Activated CD8-positive, alpha-beta memory T cell treated with anti-CD3 and anti-CD28 coated beads for 48 hours (primary cell): ENCODE measurements at places on chromosomes 1 and 21.

- DNase-seq: no peak
These were observed 721 bp downstream of the C1orf54 start for GRCh38 chr1:150273311-150273710.

DNA sequence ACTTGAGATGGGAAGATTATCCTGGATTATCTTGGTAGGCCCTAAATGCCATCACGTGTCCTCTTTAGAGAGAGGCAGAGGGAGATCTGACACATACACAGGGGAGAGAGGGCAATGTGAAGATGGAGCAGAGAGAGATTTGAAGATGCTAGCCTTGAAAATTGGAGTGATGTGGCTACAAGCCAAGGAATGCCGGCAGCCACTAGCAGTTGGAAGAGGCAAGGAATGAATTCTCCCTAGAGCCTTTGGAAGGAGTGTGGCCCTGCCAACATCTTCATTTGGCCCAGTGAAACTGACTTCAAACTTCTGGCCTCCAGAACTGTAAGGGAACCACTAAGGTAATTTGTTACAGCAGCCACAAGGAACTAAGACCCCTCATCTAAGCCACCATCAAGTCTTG, 8.9 kb upstream of the CAMTA1 start:
- DNase-seq: no peak

DNA sequence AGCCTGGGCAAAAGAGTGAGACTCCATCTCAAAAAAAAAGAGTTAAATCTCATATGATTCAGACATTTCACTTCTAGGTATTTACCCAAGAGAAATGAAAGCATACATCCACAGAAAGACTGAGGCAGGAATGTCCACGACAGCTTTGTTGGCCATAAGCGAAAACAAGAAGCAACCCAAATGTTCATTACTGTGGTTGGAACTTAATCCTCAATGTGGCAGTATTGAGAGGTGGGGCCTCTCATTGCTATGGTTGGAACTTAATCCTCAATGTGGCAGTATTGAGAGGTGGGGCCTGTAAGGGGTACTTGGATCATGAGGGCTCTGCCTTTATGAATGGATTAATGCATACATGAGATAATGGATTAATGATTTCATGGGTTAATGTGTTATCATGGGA, 15.2 kb downstream of the C21orf58 start:
- no peak for DNase-seq

DNA sequence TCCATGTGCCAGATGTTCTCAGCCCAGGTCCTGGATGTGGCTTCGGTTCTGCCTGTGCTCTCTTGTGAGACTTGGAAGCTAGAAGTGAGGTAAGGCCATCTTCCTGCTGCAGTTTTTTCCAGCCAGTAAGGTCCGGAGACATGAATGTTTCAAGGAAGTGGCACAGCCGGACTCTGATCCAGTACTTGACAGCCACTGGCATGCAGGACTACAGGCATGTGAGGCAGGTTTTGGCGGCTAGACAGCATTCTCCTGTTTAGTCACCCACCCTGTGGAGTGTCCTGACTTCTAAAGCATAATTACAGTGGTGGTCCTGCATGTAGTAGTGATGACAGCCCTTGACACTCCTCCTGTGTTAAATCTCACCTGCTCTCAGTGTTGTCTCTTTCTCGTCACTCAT, 72.3 kb downstream of the TNFSF4 start:
- no peak for DNase-seq

- no peak for DNase-seq
These were observed 128.7 kb downstream of the RPS6KC1 start for GRCh38 chr1:213179784-213180183.

DNA sequence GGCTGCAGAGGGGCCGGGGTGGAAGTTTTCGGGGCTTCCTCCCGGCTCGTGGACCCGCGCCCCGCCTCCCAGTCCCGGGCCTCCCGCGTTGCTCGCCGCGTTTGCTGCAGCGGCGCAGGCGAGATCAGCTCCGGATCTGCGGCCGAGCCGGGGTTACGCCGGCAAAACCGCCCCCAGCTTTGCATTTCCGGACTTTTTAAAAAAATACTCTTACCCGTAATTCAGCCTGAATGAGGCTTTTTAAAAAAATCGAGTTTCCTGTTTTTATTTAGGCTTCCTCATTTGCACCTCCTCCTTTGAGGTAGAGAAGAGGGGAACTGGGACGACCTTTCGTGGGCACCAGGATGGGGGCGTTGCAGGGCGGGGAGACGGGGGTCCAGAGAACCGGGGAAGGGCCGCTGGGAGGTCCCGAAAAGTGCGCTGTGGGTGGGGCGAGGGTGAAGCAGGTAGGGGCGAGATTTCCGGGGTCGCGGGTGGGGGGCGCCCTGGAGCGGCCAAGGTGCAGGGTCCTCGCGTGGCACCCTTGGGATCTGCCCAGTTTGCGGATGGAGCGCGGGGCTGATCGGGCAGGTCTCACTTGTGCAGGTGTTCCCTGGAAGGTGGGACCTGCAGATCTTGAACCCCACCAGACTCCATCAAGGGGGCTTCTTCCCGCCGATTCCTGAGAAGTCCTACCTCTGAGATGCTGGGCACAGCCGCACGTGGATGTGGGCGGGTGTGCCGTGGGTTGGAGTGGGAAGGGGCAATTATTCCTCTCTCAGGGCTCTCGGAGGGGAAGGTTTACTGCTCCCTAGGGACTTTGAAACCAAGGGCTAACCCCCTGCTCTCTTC, 1.1 kb downstream of the PIK3CD start:
- no peak for DNase-seq

- DNase-seq: no peak
These were observed 24.2 kb downstream of the WNT9A start for GRCh38 chr1:227923353-227924167.

DNA sequence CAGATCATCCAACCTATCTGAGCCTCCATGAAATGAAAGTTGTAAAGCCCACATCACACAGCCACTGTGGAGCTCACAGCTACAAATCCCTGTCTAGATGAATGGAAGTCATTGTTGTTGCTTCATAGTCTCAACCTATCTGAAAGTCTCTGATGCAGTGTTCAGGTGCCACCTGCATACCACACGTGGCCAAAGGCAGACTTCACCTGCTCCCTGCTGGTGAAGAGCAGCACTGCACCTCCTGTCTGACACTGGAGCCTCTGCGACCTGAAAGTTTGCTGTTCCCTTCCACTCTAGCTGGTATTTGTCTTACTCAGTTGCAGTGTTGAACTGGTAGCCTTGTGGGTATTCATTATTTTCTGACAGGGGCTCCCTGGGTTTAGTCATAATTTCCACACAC, 18.4 kb downstream of the LORICRIN start:
- DNase-seq: no peak

DNA sequence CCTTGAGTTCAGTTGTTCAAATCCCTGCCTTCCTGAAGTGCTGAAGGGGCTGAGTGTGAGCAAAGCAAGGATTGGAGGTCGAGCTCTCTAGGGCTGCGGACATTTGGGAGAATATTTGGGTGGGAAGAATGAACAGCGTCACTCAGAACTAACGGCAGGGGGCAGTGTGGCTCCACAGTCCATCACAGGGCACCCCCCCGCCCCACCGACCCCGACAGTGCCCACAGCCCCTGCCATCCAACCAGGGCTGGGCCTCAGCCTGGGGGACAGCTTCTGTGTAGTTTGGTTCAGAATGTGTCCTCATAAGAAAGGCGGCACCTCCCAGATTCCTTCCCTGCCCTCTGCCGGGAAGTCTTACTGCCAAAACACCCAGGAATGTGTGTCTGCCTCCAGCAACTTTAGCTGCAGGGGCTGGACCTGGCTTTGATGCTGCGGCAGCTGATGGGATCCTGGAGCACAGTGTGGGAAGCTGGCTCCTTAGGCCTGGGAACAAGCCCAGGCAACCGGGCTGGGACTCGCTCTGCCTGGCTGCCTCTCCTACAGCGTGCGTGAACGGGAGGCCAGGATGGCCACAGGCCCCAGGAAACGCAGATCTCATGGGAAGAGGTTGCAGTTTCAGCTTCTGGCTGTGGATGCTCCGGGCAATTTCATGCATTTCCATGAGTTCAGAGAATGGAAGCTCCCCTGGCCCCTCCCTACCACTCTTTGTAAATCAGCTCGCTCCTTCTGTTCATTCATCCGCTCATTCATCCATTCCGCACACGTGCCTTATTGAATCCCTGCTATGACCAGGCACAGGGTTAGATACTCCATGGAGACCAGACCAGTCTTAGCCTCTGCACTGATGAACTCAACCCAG, 104.9 kb upstream of the TMPRSS2 start:
- DNase-seq: no peak

- peak; percentile 31 for DNase-seq
These were observed 34.6 kb upstream of the S100A7 start for GRCh38 chr1:153494976-153495535.

DNA sequence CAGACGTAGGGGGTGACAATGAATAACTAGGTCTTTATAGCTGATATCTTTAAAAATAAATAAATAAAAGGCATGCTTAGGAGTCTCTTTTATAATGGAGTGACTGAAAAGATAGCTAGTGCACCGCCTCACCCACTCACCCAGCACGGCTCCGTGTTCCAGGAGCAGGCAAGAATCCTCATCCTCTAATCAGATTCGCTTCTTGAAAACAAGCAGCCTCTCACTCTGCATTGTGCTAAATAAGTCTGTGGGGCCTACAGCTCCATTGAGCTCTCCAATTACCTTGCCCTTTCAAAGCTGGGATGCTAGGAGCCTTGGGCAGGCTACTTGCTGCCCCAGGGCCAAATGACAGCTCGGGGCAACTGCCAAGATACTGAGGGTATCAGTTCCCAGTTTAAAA, 91.5 kb downstream of the TIAM1 start:
- DNase-seq: no peak

- DNase-seq: no peak
These were observed 8.8 kb upstream of the NLRP3 start for GRCh38 chr1:247407180-247407616.

GRCh38 chr1:168321945-168322344, 41.3 kb downstream of the TBX19 start:
- DNase-seq: no peak

DNA sequence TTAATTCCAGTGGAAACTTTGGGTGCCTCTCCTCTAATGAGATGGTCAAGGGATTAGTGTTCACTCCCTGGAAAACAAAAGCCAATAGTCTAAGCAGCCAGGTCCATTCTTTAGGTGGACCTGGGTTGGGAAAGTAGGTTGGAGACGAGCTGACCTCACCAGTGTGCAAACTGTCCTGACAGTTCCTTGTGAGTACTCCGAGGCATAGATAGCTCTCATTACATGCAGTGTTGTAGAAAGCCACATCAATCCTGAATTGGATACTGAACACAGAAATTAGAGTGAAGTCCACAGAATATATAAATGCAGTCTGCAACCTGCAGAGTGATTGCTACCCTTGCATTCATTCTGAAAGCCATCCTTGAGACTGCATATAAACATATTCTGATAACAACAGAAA, 675.1 kb upstream of the CXADR start:
- DNase-seq: no peak

DNA sequence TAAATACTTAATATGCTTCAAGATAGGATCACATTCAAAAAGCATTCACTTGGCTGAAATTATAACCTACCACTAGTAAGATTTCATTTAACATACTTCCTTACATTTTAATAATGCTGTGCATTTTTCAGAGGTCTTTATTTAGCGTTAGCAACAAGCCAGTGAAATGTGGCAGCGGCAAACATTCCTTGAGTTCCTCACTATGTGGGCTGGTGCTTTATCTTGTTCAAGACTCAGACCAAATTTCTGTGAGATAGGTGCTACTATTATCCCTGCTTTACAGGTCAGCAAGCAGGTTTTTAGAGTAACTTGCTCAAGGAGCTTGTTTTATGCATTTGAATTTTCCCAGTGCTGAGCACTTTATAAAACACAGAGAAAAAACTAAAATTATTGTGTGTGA, 132.7 kb downstream of the PLPPR4 start:
- no peak for DNase-seq
